Cardiac atrium fibroblast (primary cell): ENCODE measurements at places on chromosomes 5 and 9. TPM values are rescaled to one million over a fixed set of nuclear protein-coding genes. Genes with fewer than 3 reads are reported as not detected.

Gene CCNJL
- total RNA-seq, result 0.16 and 0.90 TPM in 2 replicates

Gene MELK
- 12.5 and 15.6 TPM in 2 replicates for total RNA-seq

Gene PTGR1
- 90.4 and 112 TPM in 2 replicates for total RNA-seq

Gene TEX53
- not detected in 2 replicates for total RNA-seq

Gene FANCG
- total RNA-seq, result 6.5 and 10.4 TPM in 2 replicates

Gene SLC34A1
- total RNA-seq, result not detected in 2 replicates

Gene TMEM252
- total RNA-seq, result not detected in 2 replicates

Gene C9
- not detected in 2 replicates for total RNA-seq

Gene QSOX2
- total RNA-seq, result 15.9 and 16.4 TPM in 2 replicates

Gene TUSC1
- total RNA-seq, result 5.8 and 7.4 TPM in 2 replicates

Gene SGTB
- total RNA-seq, result 10.5 and 14.1 TPM in 2 replicates

Gene SPATA31D4
- total RNA-seq, result not detected in 2 replicates

Gene CARTPT
- total RNA-seq, result not detected in 2 replicates

Gene GFRA3
- total RNA-seq, result not detected in 2 replicates

Gene SARDH
- 17.9 and 25.9 TPM in 2 replicates for total RNA-seq

Gene C5orf52
- total RNA-seq, result not detected in 2 replicates

Gene AHRR
- 8.8 and 16.4 TPM in 2 replicates for total RNA-seq

Gene CEP72
- 1.5 and 2.5 TPM in 2 replicates for total RNA-seq

Gene RNF183
- total RNA-seq, result not detected in 2 replicates

Gene TMC1
- total RNA-seq, result not detected in 2 replicates

Gene CD74
- total RNA-seq, result 0.65 TPM in 1 of 2 replicates, not detected in the other

Gene RGP1
- total RNA-seq, result 10.7 and 15.2 TPM in 2 replicates

Gene LECT2
- not detected in 2 replicates for total RNA-seq

Gene LRRC19
- total RNA-seq, result not detected in 2 replicates
